T-cell (primary cell): ENCODE measurements at places on chromosomes 4 and X.

GRCh38 chr4:54539500-54540029, 118.2 kb upstream of the KIT start:
- no peak for DNase-seq

DNA sequence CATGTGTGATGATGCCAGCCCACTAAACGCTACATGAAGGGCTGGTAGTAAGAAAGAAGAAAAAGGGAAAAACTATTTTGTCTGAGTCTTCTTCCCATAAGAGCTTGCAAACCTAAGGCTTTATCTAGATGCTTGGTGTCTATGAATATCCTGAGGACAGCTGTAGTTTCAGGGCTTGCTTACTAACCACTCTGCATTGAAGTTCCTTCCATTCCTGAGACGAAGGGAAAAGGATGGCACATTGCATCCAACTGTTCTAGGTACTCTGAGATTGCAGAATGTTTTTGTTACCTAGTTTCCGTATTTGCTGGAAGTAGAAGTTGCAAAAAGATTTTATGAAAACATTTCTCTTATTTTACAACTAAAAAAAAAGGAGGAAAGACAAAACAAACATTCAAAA, 544.6 kb downstream of the IL15 start:
- DNase-seq = no peak

GRCh38 chrX:154308108-154308946, 12.7 kb downstream of the TKTL1 start:
- DNase-seq = peak; percentile 65

DNA sequence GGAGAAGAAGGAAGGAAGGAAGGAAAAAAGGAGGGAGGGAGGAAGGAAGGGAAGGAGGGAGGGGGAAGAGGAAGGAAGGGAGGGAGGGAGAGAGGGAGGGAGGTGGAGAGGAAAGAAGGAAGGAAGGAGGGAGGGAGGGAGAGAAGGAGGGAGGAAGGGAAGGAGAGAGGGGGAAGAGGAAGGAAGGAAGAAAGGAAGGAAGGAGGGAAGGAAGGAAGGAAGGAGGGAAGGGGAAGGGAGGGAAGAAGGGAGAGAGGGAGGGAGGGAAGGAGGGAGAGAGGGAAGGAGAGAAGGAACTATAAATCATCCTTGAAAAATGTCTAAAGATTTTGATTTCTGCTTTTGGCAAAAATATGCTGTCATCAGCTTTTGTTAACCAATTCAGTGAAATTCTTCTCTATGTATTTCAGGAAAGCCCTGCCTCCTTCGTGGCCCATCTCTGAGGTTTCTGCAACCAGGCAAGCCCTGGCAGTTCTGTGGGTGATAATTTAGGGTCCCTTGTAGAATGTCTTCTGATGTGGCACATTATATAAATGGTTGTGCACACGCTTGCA, 7.1 kb upstream of the HOPX start:
- no peak for DNase-seq

DNA sequence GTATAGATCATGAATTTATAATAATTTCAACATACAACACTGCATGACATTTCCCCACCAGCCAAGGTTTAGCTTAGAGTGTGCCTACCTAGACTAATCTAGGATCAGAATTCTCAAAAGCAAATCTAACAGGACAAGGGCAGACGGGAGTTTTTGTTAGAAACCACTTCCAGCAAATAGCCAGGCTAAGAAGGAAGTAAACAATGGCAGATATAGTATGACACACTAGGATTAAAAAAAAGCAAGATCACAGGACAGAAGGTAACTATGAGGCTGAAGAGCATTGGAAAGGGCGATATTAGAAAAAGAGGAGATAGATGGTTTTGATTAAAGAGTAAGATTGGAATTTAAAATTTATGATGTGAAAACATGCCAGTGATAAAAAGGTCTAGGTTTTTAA, 124.8 kb downstream of the LRBA start:
- no peak for DNase-seq

DNA sequence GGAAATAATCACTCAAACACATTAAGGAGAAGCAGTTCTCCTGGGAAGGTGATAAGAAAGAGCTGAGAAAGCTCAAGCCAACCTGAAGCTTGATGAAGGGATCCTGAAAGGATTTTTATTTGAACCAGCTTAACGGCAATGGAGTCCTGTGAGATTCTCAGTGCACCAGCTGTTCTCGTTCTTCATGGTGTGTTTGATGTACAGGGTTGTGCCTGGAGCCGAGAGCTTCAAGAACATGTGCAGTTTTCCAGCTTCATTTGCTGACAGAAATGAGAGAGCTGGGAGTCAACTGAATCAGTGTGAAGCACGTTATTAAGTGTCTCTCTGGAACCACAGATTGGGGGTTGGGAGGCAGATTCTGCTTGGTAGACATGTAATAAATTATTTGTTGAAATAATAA, 115.7 kb downstream of the ANKRD50 start:
- DNase-seq = no peak

DNA sequence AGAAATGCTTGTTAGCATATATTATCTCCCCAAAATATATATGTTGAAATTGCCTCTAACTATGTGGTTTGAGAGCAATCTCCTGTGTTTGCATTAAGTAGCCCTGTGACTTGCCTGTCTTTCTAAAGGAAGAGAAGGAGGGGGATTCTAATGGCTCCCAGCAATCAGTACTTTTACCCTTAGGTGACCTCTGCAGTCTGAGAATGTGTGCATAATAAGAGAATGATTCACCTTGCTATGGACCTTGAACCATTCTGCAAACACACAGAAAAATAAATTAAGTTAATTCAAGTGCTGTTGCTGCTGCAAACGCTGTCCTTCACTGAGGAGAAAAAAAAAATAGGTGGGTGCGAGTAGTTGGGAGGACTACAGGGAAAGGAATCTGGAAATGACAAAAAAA, 322.2 kb downstream of the IQCM start:
- DNase-seq = no peak

GRCh38 chr4:65580551-65580950, 89.7 kb downstream of the EPHA5 start:
- no peak for DNase-seq

DNA sequence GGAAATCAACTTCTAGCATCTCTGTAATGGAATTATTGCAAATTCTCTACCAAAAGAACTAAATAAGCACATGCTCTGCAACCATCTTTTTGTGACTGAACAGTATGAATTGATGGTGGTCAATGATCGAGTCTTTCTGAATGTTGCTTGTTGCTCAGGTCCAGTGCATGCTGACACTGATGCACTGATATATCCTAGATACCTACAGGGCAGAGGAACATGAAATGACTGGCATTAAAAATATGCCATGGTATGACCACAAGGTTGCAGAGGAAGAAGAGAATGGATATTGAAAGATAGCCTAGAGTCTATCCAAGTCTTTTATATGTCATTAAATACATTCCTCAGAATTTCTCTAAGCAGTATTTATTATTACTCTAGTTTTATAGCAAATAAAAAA, 692.8 kb upstream of the TENM3 start:
- DNase-seq = no peak

DNA sequence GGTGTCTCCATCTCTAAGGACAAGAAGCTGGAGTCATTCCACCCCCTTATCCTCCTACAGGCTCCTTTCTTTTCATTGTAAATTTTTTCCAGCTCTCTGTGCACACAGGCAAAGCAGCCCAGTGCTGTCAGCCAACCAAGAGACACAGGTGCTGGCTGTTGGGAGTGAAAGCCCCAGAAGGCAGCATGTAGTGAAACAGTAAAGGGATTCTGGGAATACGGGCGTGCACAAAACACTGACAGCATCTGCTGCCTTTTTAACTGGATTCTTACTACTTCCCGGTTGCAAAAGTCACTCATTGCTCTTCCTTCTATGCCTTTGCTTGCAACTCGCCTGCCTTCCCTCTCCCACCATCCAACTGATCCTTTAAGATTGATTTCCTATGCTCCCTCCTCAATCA, 208.6 kb upstream of the PRPS2 start:
- no peak for DNase-seq

DNA sequence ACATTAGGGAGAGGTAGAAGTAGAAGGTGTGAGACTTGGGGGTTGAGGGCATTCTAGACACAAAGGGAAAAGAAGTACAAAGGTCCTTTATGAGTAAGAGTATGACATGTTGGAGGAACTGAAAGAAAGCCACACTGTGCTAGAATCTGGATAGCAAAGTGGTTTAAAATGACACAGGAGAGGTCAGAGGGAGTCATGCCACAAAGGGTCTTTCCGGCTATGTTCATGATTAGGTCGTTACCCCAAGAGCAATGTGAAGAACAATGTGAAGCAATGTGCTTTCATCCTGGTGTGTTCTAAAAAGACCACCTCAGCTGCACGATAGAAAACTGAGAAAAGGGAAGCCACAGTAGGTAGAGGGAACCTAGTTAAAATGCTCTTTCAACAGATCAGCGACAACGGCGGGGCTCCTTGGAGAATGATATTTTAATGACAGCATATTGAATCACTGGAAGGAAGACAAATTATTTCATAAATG, 29.2 kb downstream of the SMIM14 start:
- no peak for DNase-seq

DNA sequence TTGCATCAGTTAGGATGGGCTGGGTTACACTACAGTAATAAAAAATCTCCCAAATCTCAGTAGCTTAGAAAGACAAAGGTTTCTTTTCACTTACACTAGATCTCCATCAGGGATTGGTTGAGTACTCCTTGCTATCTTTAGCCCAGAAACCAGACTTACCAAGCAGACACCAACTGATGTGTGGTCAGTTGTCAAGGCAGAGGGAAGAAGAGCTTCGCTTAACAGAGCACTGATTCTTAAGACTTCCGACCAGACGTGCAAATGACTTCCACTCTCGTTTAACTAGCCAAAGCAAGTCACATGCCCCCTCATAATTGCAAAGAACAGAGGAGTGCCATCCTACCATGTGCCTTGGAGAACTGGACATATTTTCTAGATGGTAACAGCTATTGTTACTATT, 5.7 kb upstream of the ZNF518B start:
- no peak for DNase-seq

DNA sequence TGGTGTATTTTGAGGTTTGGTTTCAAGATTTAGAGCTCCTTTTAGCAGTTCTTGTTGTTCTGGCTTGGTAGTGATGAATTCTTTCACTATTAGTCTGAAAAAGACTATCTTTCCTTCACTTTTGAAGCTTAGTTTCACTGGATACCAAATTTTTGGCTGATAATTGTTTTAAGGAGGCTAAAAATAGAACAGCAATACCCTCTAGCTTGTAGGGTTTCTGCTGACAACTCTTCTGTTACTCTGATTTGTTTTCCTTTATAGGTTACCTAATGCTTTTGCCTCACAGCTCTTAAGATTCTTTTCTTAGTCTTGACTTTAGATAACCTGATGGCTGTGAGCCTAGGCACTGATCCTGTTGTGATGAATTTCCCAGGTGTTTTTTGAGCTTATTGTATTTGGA, 33.6 kb upstream of the HEPH start:
- no peak for DNase-seq

DNA sequence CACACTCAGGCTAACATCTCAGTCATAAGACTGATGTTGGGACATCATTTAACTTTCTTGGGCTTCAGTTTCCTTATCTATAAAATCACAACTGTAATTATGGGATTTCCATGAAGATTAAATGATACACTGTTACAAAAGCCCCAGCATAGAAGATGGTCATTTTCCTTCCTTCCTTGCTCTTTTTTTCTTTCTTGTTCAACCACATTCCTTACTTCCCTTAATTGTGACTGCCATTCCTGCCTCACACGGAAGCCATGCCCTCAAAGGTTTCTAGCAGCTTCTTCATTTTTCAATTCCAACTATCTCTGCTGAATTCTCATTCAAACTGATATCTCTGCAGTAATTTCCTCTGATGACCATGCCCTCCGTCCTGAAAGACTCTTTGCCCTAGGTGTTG, 311.8 kb downstream of the PPP3CA start:
- DNase-seq = no peak

DNA sequence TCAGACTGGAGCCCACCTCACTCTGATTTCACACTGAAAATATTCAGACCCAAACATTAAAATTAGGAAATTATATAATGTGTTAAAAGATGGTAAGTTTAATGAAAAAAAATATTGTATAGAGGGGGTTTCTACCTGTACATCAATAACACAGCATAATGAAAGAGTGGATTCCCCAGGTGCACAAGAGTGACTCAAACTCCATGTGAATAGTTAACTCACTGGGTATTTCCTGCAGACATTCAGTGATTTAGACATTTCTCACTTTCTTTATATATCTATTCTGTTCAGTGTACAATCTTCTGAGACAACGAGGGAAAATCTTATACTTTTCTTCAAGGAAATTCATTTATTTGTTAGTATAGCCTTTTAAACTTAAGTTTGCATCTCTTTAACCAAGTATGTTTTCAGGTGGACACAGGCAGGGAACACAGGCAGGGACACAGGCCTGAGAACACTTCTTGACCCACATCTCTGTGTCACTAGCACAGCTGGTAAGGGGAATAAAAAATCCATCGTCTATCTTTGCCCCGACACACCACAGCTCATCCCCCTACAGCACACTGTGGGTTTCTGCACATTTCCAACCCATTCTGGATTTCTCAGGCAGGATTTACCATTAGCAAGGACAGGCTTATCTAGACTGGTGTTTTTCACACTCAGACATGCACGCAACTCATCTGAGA, 525.5 kb upstream of the BOD1L1 start:
- no peak for DNase-seq

- DNase-seq = no peak
Observed at GRCh38 chrX:65589304-65589703, 54.7 kb upstream of the LAS1L start.

- DNase-seq = no peak
Observed at GRCh38 chr4:84647312-84647884, 64.5 kb downstream of the CDS1 start.

DNA sequence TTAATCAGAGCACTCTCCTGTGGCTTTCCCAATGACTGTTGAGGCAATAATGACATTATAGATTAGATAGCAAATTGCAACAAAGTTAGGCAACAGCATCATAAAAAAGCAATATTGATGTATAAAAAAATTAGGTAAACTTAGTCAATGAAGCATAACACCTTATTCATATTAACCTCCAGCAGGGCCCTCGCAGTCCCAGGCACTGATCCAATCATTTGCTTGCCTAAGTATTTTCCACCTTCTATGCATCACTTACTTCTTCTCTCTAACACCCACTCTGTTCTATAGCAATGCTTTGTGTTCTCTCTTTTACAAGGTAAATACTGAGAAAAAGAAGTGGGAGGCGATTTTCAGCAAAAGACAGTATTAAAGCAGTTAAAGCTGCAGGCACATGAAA, 833.5 kb upstream of the ADGRL3 start:
- DNase-seq = no peak

DNA sequence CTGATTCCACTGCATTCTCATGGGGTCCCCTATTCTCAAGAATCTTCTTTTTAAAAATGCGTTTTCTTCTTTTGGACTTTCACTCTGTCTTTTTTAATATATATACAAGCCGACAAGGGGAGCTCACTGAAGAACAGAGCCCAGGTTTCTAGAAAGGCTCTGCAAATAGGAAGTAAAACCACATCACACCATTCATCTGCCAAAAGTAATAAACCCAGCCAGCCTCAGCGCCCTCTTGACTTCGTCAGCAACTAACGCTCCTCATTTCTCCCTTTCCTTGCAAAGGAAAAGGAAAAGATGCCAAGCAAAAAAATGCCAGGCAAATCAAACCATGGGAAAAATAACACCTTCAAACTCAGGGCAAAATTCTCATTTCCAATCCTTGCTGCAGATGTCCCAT, 136.4 kb downstream of the HHIP start:
- DNase-seq = no peak

- no peak for DNase-seq
Observed at GRCh38 chr4:4407299-4408131, 20.6 kb downstream of the NSG1 start.
